ENCODE measurements at places on chromosomes 2 and 18.
A peak's percentile ranks its signal among the peaks of the same experiment; 100 is the strongest.

DNA sequence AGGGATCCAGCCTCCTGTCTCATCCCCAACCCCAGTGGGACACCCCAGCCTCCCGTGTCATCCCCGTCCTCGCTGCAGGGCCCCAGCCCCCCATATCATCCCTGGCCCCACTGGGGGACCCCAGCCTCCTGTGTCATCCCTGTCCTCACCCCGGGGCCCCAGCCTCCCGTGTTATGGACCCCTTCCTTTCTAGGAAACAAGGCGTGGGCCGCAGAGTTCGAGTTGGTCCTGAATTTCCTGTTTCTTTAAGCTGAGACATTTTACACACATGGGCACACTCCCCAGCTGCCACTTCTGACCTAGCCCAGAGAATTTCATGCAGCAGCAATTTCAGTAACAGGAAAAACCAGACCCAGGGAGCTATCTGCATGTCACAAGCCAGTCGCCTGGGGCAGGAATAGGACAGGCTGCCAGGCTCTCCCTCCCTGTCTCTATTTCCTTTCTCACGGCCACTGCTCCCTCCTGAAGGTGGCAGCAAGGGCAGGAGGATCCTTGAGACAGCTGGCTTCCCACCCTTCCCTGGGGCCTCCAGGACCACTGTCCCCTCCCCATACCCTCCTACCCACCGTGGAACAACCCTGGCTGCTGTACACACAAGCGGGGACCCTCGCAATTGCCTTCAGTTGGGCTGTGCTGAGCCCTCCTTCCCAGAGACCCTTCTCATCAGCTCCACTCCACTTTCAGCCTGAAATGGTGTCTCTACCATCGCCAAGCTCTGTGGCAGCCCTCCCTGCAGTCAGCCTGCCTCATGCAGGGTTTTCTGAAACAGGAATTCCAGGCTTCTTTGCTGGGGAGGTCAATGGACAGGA lies 141.9 kb upstream of the ID2 start:
- DNase-seq = peak; percentile 74

DNA sequence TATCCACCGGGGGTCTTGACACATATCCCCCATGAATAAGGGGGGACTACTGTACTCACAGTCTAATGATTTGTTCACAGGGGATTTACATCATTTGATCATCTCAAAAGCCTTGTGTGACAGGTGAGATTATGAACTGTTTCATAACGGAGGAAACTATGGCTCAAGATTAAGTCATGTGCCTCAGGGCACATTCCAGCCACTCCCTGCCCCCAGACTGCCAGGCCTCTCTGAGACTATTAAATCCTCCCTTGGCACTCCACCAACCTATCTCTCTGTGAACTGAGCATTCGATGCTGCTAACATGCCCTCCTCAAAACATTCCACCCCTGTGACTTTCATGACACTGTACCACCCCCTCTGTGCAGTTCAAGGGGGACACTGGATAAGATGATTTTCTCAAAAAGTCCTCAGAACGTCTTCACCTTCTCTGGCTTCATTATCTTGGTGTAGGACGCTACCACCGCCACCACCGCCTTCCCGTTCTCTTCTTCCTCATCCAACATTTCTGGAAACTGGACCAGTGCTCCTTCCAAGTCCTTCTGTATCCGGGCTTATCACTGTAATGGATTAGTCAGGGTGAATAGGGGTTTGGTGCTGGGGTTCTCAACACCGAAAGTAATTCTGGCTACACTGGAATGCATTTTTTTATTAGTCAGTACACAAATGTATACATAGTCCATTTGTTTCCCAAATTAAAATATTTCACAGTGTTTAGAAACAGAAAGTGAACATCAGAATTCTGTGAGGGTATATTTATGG lies 169.6 kb downstream of the KCNS3 start:
- no peak for DNase-seq

DNA sequence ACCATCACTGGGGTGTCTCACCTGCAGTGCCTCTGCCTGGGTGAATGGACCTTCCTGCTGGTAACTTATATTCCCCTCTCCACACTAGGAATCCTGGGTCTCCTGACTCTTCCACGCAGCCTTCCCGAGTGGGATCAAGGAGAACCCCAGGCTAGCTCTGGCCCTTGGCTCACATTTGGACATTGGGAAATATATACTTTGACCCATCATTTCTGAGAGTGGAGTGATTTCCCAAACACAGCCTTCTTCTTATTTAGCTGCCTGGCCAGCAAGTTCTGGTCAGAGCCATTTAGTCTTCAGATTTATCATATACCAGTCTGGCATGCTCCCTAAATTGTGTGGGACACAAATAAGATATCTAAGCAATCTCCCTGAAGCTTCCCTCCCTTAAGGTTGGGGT lies 146.8 kb upstream of the PGAP1 start:
- no peak for DNase-seq

GRCh38 chr2:24857746-24858145 lies 62.3 kb downstream of the ADCY3 start:
- no peak for DNase-seq

- DNase-seq = peak; percentile 32
These were observed 35.2 kb downstream of the PTGR3 start for GRCh38 chr18:75173738-75174137.
